ENCODE measurements at places on chromosomes 2 and 18.

DNA sequence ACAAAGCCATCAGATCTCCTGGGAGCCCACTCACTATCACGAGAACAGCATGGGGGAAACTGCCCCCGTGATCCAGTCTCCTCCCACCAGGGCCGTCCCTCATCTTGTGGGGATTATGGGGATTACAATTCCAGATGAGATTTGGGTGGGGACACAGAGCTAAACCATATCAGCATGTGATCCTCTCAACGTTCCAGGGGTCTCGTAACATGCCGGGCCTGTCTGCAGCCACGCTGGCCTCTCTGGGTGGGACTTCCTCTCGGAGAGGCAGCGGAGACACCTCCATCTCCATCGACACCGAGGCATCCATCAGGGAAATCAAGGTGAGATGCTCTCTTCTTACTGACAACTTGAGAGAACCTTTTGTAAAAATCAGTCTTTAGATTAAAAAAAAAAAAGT is 49.6 kb upstream of the RBM44 start:
- no peak for DNase-seq

GRCh38 chr2:237164474-237165042 is 78.9 kb downstream of the COPS8 start:
- DNase-seq = no peak

DNA sequence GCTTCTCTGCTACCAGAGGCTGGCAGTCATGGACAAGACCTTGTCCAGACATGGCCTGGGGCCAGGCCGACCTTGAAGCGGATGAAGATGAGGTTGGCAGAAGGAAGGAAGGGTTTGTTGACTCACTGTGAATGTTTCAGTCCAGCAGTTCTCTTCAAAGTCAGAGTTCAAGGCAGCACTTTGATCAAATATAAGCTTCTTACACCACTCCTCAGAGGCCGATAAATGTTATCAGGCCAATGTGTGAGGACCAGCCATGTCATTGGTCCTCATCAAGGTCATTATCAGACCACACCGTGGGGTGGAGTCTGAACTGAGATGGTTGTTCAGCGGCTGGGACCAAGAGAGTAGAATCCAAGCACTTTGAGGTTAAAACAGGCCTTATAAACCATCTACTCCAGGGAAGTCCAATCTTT is 35.5 kb downstream of the QPCT start:
- no peak for DNase-seq

GRCh38 chr2:240584486-240585031 is 2.0 kb upstream of the CAPN10 start:
- no peak for DNase-seq

DNA sequence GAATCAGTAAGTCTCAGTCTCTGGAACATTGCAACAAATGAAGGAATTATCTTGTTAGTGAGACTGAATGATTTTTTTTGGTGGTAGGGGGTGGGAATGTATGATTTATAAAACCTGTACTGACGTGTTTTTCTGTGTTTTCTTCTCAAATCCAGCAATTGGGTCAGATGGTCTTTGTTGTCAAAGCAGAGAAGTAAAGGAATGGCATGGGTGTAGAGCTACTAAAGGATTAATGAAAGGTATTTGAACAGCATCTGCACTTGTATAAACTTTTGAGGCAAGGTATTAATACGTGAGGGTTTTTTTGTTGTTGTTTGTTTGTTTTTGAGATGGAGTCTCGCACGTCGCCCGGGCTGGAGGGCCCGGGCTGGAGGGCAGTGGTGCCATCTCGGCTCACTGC is 10.7 kb downstream of the DDX1 start:
- DNase-seq = no peak

GRCh38 chr2:197838036-197838435 is 33.6 kb downstream of the PLCL1 start:
- DNase-seq = no peak

DNA sequence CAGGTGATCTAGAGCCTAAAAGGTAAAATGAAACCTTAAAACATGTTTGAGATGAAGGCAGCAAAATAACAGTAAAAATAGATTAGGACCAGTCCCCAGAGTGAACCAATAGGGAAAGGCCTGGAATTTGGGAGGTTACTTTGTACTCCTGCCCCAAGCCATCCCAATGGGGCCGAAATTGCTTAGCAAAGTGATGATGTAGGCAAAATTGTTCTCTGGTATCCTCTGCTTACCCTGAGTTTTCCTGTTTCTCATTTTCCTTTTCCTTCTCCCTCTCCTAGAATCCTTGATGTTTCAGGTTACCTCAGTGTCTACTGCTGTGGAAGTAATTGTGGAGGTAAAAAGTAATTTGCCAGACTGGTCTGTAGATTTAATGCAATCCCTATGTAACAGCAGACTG is 92.9 kb downstream of the TRABD2A start:
- no peak for DNase-seq

DNA sequence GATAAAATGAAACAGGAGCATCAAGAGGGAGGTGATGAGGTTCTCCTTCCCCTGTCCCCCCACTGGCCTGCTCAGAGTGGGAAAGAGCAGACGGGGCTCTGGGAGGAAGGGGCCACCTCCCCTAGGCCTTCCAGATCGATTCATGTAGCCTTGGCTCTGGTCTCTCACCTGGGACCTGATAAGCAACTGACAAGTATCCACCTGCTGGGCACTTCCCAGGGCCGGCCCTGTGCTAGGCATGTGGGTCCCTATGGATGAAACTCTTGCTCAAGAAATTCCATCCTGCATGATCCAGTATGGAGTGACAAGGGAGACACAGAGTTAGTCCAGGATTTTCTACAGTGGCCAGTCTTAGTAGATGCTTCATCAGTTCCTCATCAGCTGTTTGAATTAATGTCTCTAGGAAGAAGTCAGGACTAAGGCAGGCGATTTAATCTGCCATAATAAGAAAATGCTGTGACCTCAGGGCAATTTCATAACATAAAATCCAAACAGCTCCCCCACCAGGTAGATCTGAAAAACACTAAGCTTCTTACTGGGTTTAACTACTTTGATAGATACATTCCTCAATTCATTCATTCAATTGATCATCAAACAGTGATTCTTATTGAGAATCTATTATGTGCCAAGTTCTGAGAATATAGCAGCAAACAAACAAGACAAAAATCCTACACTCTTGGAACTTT is 44.7 kb upstream of the ZFP36L2 start:
- DNase-seq = no peak

- no peak for DNase-seq
Observed at GRCh38 chr18:57853133-57853532, 50.0 kb upstream of the ATP8B1 start.

- no peak for DNase-seq
Observed at GRCh38 chr2:174585146-174585545, 12.5 kb downstream of the WIPF1 start.

- no peak for DNase-seq
Observed at GRCh38 chr2:75844651-75845050, 133.9 kb upstream of the GCFC2 start.

GRCh38 chr2:158381205-158381604 is 75.3 kb downstream of the CCDC148 start:
- no peak for DNase-seq

DNA sequence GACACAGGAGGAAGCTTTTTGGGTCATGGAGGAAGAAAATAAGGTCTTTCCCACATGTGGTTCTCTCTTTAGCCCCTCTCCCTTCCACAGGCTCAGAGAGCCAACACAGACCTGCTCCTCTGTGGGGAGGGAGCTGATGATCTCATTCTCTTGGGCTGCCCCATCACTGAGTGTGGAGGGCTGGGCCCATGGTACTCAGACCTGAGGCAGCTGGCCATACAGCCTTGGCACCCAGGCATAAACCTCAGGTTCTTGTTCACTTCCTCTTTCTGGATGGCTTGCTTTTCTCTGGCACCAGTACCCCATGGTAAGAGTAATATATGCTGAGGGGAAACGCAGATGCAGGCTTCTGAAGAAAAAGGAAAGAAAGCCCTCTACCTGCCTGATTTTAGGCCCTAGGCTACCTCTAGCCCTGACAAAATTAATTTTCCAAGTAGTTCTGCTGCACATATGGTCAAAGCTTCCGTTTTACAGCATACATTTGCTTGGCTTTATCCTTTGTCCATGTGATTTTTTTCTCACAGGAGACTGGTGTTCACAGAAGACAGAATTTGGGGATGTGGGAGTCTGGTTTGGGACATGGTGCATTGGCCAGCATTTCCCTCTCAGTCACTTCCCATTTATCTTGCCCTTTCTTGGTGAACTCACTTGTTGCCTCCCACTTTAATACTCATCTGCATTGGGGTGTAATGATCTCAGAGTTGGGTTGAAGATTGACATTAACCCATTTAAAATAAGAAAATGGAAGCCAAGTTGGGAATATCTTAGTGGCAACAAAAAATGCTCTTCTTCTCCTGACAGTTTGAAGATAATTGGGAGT is 11.1 kb downstream of the DHRS9 start:
- no peak for DNase-seq

GRCh38 chr2:10325278-10326145 is 22.8 kb downstream of the HPCAL1 start:
- no peak for DNase-seq

DNA sequence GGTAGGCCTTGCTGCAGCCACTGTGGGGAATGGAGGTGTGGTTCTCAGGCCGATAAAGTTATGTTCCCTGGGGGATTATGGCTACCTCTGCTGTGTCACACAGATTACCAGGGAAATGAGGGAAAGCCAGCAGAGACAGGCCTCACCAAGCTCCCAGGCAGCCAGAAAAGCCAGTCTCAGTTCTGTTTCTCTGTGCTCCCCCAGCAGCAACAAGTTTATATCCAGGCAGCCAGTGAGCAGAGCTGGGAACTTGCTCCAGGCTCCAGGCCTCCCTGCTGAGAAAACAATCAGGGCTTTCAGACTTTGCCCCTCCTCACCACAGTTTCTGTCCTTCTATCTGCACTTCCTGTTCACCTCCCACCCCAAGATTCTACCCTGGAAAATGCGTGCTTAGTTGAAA is 596.6 kb upstream of the GYPC start:
- no peak for DNase-seq

DNA sequence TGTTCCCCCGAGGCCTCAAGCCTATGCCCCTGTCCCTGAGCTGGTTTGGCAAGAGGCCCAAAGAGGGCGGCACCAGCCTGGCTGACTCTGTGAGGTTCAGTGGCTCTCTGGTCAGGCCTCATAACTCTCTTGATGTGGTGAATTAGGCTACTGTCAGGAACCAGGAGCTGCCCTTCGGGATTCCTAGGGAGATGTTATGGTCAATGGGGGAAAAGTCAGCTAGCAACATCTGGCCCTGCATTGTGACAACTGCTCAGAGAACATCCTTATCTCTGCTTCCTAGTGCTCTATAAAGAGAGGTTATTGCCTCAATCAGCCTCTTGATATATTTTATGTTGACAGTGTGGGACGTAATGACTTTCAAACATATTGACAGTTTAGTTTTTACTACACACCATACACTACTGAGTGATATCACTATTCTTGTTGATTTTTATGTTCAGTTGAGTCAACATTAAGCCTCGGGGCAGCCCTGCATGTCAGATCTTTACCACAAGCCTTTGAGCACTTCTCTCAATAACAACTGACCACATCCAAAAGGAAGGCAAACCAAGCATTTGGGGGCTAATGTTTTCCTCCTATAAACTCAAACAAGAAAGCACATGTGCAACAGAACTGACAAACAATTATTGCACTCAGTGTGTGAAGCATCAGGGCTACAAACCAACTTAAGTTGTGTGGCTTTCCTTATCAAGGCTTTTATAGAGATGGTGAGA is 448.3 kb upstream of the SLC14A2 start:
- no peak for DNase-seq

DNA sequence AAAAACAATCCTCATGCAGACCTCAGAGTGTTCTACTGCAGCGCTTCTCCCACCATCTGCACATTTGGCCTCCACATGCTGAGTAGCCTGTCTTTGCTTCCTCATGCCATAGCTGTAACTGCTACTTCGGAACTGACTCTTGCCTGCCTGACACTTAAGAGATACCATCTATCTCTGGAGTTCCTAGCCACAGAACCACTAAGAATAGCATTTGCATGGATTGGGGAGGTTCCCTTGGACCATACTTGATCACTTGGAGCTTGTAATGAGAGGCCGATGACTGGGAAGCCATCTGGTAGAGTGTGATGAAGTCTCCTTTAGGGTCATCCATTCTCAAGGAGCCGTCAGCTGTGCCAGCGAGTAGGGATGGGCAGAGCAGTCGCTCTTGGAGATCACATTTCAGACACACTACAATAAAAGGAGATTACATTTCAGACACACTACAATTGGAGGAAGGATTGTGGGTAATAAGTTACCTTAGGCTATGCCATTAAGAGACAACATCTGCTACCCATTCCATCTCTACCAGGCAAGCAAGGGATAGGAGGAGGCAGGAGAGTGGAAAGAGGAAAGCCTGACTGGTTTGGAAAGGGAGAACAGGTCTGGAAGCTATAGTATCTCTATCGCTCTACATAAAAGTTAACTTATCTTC is 21.8 kb downstream of the DOK1 start:
- DNase-seq = no peak

DNA sequence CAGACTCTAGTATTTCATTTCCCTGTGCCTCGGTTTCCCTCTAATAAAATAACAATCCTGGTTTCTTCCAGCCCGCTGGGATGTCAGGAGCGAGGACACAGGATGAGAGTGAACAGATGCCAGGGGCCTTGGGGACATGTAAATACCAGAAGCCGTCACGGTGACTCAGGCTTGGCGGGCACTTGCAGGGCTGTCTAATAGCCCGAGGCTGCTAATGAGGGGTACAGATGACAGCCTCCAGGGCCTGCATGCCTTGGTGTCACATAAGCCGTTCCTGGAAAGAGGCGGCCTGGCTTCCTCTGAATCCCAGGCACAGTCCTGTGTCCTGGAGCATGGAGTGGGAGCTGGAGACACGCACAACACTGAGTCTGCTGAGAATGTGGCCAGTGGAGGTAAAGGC is 28.2 kb downstream of the HS1BP3 start:
- DNase-seq = no peak

- no peak for DNase-seq
Observed at GRCh38 chr18:2570772-2571199, 519 bp downstream of the METTL4 start.

- no peak for DNase-seq
Observed at GRCh38 chr2:71600555-71600954, 147.2 kb downstream of the DYSF start.

- DNase-seq = peak; percentile 73
Observed at GRCh38 chr2:218405086-218405745, 5.5 kb downstream of the CTDSP1 start.

DNA sequence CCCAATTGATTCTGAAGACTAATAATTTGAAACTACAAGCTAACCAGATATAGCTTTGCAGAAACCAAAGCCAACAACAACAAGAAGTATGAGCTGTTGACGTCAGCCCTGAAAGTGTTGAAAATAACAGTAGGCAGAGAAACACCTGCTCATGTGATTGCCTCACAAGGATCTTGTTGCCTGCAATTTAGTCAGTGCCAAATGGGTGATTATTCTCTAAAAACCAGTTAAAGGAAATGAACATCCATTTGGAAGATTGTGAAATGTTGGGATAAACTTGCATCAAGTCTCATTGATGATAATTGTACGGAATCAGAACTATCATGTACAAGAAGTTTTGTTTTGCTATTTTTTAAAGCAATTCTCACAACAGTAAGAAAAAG is 2.8 kb downstream of the CYTIP start:
- DNase-seq = no peak

GRCh38 chr2:108607706-108608301 is 73.5 kb downstream of the LIMS1 start:
- DNase-seq = no peak

All from muscle of back (tissue), 13 donors.